Activated T-helper 1 cell treated with anti-CD3 and anti-CD28 coated beads, Interleukin-2, amount 50 U/mL, for 16 hours (primary cell): ENCODE measurements at places on chromosomes 2 and 18.

DNA sequence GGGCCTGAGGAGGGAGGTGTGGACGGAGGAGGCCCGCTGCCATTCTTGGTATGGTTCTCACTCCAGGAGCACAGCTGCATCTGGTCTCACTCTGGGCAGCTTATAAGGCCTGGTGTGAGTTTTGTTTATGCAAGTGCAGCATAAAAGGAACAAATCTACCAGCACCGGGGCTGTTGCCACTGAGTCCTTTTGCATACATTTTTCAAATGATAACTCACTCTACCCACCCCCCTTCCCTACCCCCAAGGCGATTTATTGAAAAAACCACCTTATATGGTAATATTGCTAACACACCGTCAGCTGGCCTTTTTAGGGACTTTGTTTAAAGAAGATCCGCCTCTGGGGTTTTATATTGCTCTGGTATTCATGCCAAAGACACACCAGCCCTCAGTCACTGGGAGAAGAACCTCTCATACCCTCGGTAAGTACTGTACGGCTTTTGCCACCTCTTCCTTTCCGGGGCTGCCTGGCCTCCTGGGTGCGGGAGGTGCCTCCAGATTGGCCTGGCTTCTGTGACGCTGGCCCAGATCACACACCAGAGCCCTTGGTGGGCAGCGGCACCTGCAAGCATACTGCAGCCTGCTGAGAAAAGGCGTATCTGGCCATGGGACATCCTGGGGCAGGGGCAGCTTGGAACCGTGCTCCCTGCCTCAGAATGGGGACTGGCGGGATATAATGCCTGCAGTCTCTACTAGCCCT lies at the start of gene ACTG2:
TSS of gene ACTG2 (plus strand) at position 378 of the 699 bp plus-strand sequence. CDS start 8,304 bp downstream, outside the sequence.
- no peak for DNase-seq

- DNase-seq = no peak
These were observed 6.2 kb upstream of the GDF7 start for GRCh38 chr2:20660506-20661420.

GRCh38 chr2:147698166-147698565 lies 146.7 kb upstream of the ACVR2A start:
- no peak for DNase-seq

- DNase-seq = no peak
These were observed 30.9 kb downstream of the METTL21A start for GRCh38 chr2:207594264-207594663.

GRCh38 chr2:219453671-219454590 lies 19.3 kb downstream of the SPEG start:
- DNase-seq = no peak

GRCh38 chr2:199811346-199811745 lies 39.6 kb downstream of the FTCDNL1 start:
- no peak for DNase-seq

GRCh38 chr2:88141952-88142351 lies 14.1 kb upstream of the FABP1 start:
- DNase-seq = no peak

DNA sequence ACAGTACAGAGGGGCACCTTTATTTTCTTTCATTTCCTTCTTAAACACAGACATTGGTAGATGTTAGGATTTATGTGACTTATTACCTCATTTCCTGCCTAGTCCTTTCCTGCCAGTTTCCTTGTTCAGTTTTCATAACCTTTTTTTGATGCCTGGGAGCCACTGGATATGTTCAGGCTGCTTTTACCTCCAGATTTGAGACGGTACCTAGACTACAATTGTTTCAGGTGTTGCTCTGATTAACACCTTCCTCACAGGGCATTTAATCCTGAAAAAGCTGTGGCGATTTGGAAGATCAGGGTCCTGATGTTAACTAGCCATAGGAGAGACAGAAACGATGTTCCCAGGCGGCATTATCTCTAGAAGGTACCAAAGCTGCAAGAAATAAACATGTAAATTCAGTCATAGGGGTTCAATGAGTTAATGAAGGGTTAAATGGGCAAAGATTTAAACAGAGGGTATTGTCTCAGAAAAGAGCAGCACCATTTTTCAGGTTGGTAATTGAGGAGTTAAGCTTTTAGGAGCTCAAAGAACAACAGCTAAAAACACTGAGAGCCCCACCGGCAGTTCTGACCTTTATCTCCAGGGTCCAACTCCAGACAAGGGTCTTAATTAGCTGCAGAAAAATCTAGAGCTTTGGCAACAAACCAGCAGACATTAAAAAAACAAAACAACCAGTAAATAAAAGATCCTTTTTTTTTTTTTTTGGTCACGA lies 93.3 kb downstream of the HRH4 start:
- no peak for DNase-seq

DNA sequence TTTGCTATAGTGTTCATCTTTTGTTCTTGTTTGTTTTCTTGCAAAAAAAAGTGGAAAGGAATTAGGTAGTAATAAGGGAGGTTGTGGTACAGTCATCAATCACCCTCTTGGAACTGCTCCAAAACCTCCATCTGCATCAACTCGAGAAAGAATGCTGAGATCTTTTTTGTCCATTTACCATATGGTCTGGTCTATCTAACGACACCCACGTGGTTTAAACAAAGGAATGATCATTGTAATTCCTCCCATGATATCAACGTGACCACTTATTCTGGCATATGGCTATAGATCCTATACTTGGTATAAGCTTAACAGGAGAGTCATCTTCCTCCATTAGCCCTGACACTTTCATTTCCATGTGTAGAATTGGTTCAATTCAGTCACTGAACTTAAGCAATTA lies 1025.3 kb upstream of the NXPH2 start:
- DNase-seq = no peak

DNA sequence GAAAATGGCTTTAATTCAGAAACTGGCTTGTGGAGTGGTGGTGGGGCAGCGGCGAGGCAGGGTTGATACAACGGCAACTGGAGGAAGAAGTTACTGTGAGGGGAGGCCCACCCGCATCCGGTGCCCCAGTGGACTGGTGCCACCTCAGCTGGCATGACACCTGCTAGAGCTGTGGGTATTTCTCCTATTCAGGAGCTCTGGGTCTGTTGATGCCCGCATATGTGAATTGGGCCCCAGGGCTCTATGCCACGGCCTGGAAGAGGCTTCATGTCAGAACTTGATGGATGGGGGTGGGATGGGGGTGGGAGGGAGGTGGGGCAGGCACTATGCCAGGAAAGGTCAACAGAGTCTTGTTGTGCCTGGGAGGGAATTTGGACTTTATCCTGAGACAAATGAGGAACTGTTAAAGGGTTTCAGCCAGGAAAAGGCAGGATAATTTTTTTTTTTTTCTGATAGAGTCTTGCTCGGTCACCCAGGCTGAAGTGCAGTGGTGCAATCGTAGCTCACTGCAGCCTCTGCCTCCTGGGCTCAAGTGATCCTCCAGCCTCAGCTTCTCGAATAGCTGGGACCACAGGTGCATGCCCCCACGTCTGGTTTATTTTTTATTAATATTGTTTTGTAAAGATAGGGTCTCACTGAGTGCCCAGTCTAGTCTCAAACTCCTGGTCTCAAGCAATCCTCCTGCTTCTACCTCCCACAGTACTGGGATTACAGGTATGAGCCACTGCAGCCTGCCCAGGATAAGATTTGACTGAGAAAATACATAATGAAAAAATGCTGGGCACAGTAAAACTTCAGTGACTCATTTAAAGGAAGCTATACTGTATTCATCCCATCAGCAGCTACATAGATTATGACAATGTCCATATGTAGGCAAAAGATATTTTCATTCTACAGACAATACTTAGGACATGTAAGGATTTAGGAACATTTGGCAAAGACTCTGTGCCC lies 52.6 kb downstream of the SH2D6 start:
- DNase-seq = no peak

GRCh38 chr2:84495539-84496146 lies 20.7 kb upstream of the DNAH6 start:
- no peak for DNase-seq

DNA sequence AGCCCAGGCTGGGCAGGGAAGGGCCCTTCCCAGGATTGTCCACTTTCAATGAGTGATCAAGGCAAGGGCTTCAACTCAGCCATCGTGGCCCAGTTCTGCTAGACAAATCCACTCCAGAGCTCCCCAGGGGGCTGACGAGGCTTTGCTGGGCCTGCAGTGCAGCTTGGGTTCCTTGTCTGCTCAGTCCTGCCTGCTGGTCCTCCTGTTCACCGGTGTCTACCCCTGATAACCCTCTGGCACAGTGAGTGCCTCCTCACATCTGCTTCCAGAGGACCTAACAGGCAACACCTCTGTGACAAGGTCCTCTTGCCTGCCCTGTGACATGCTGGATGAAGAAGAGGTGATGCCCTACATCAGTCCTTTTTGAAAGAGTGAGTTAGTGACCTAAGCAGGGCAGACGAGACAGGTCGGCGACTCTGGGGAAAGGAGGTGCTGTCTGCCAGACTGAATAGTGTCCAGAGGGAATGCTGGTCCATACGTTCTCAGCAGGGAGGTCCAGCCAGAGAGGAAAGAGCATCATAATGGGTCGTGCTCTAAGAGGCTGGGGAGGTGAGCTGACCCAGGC lies 20.9 kb upstream of the KCNF1 start:
- DNase-seq = no peak

DNA sequence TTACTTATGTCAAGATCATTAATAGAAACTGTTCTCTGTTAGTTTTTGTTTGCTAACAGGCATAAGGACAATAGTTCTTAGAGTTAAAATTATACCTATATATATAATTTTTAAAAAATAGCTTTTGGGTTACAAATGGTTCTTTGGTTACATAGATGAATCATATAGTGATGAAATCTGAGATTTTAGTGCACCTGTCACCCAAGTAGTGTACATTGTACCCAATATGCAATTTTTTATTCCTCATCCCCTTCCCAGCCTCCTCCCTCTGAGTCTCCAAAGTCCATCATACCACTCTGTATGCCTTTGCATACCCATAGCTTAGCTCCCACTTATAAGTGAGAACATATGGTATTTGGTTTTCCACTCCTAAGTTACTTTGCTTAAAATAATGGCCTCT lies 26.4 kb downstream of the SLC4A1AP start:
- DNase-seq = no peak

GRCh38 chr2:225742487-225742886 lies 343.0 kb downstream of the NYAP2 start:
- no peak for DNase-seq

DNA sequence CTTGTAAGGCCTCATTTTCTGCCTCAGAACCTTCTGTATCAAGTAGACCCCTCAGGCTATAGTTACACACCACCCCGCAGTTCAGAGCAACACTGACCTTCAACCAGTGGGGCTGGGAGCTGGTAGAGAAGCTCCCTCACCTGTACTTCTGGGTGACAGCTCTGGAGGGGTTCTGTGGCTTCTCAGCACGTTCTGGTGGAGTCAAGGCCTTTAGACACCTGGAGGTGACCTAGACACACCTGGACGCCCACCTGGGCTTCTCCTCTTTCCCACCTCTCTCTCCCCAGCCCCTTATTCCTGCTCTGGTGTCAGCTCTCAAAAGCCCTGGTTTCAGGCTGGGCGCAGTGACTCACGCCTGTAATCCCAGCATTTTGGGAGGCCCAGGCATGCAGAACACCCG lies 7.3 kb upstream of the CIB4 start:
- no peak for DNase-seq

GRCh38 chr2:24469148-24469650 lies 21.9 kb upstream of the NCOA1 start:
- no peak for DNase-seq

- no peak for DNase-seq
These were observed 4.7 kb downstream of the IMP4 start for GRCh38 chr2:130347220-130347925.

DNA sequence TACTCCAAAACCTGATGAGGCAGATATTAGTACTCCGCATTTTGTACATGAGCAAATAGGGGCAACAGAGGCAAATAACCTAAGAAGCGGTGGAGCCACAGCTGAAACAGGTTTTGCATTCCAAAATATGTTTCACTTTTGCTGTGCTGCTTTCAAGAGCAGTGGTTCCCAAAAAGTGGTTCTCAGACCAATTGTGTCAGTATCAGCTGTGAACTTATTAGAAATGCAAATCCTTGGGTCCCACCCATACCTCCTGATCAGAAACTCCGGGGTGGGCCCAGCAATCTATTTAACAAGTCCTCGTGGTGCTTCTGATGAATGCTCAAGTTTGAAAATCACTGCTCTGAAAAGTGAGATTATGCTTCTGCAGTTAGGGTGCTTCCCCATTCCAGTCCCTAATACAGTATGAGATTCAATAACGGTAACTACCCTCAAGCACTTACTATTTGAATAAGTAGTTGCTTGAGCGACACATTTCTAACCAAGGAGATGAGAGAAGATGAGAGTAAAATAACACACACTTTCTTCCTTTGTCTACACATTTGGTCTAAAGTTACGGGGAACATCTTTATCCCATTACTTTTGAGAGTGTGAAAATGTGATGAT lies 17.8 kb upstream of the TCF4 start:
- no peak for DNase-seq

DNA sequence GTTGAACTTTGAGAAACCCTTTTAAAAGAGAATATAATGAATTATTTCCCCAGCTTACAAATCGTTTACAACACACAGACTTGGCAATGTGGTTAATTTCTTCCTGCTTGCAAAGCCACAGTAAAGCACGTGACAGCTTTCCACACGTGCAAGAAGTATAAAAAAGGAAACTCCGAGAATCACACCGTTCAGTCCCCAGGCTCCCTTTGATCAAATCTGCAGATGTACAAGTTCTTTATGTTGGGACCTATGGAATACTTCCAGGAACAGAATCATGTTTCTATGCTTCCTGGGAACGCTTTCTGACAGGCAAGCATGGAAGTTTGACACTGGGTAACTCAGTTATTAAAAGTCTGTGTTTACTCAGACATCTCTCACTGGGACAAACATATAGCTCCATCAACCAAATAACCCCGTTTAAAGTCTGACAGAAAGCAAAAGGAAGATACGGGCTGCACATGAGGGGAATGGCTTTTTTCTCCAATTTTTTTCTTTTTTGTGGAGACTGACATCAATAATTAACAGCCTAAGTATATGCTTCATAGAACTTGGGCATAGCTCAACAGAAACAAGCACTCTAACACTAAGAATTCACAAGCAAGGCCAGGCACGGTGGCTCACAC lies 134.8 kb downstream of the EIPR1 start:
- no peak for DNase-seq

- DNase-seq = no peak
These were observed 126.9 kb downstream of the PRKRA start for GRCh38 chr2:178324077-178324476.

DNA sequence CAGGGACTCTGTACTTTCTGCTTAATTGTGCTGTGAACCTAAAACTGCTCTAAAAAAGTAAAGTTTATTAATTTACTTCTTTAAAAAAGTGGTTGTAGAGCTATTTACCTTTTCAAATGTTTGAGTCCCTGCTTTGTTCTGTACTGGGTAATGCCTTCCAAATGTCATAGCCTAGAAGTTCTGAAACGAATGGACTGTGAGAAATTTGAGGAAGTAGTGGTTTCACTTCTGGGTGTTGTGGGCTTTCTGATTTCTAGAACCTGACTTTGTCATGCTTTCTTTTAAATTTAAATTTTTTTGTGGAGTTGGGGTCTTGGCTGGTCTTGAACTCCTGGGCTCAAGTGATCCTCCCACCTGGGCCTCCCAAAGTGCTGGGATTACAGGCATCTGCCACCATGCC lies 44.6 kb downstream of the SMAD4 start:
- DNase-seq = no peak

- DNase-seq = no peak
These were observed 93.6 kb downstream of the RAPH1 start for GRCh38 chr2:203441463-203441862.
